ENCODE measurements at places on chromosomes 16 and 17.

DNA sequence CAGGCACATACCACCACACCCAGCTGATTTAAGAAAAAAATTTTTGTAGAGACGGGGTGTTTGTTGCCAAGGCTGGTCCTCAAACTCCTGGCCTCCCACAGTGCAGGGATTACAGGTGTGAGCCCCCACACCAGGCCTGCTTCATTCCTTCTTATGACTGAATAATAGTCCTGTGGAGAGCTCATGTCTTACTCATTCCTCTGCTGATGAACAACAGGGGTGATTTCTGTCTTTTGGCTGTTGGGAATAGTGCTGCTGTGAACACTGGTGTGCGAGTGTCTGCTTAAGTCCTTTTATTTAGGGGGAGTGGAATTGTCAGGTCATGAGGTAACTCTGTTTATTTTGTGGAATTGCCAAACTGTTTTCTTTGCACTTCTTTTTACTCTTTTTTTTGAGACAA, 2.7 kb upstream of the CTRB1 start:
- DNase-seq: no peak

- no peak for DNase-seq
Observed at GRCh38 chr16:58266336-58266735, 28.5 kb downstream of the PRSS54 start.

DNA sequence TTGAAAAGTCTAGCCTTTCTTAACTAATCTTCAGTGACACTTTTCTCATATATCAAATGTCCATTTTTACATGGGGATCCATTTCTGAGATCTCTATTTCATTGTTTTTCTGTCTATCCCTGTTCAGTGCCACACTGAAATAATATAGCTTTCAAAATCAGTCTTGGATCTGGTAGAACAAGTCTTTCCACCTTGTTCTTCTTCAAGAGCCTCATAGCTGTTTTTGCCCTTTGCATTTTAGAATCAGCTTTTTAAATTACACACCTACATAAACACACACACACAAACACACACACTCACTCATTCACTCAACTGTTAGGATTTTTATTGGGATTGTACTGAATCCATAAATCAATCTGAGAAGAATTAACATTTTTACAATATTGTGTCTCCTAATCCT, 19.2 kb downstream of the GSDMB start:
- DNase-seq: no peak

GRCh38 chr16:30937692-30938091, 11.2 kb upstream of the ORAI3 start:
- no peak for DNase-seq

GRCh38 chr17:54694287-54694887, 206.3 kb upstream of the TOM1L1 start:
- DNase-seq: no peak

DNA sequence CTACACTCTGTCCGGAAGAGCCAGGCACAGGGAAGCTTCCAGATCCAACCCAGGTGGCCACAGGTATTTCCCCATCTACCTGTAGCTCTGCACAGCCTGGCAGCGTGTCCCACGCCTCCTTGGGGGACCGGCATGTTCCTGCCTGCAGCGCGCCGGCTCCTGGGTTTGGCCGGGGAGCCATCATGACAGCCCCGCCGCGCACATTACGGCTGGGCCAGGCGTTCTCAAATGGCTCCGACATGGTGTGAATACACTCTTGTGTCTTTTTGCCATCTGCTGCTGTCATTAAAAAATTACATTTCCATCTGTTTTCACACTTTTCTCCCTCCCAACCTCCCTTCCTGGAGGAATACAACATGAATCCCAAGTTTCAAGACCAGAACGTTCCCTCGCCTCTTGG, 8.0 kb upstream of the GINS2 start:
- DNase-seq: no peak

DNA sequence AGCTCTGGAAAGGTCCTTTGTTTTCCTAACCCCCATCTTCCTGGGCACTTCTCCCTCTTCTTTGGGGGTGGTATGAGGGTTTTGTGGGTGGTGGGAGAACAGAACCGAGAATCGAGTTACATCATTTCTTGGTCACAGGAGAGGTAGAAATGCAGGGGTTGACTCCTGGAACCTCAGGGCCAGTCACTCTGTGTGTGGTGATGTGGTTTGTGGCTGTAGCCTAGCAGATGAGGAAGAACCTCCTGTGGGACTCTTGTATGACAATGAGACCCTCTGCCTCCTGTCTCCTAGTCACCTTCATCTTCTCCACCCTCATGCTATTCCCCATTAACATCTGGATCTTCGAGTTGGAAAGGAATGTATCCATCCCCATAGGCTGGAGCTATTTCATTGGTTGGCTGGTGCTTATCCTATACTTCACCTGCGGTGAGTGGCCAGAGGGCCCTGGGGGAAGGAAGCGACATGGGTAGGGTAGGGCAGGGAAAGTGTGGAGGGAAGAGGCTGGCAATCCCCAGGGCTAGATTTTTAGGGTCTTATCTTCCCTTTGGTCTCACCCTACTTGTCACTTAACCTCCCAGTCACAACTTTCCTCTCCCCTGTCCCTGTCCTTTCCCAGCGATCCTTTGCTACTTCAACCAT, 5.5 kb downstream of the ODF4 start:
- no peak for DNase-seq

DNA sequence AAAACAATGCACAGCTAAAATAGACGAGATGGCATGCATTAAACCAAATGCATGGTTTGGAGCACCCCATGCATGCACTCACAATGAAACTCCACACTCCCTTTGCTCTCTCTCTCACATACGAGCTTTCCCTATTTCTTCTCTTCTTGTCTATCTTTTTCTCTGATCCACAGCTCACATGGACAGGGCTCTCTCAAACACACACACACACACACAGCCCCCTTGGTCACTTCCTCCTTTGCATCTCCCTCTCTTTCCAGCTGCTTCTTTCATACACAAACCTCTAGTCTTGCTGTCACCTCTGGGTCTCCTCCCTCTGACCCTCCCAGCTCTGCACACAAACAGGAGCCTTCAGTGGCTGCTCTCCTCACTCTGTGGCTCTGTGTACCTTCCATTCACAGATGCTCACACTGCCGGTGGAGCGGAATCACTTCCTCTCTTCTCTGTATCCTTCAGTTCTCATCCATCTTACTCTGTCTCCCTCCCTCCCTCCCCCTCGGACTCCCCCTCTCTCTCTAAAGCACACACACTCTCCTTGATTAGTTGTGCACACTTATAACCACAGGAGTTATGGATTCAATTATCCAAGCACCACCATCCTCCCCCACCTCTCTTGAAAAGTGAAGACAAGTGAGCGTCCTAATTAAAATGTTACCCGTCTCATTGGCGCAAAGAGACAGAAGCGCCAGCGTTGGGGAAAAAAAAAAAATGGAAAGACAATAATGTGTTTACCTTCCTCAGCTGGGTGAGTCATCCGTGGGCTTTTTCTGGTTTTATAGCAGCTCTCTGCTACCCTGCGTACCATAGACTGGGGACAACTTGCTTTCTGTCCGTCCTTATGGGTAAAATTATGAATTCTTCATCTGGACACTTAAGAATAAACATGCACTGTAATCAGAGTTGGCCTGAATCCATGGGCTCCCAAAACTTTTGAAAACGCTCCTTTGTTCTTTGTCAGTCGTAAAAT, 90.8 kb downstream of the SHISA6 start:
- no peak for DNase-seq

- DNase-seq: no peak
Observed at GRCh38 chr17:7486181-7486580, 2.0 kb downstream of the POLR2A start.

DNA sequence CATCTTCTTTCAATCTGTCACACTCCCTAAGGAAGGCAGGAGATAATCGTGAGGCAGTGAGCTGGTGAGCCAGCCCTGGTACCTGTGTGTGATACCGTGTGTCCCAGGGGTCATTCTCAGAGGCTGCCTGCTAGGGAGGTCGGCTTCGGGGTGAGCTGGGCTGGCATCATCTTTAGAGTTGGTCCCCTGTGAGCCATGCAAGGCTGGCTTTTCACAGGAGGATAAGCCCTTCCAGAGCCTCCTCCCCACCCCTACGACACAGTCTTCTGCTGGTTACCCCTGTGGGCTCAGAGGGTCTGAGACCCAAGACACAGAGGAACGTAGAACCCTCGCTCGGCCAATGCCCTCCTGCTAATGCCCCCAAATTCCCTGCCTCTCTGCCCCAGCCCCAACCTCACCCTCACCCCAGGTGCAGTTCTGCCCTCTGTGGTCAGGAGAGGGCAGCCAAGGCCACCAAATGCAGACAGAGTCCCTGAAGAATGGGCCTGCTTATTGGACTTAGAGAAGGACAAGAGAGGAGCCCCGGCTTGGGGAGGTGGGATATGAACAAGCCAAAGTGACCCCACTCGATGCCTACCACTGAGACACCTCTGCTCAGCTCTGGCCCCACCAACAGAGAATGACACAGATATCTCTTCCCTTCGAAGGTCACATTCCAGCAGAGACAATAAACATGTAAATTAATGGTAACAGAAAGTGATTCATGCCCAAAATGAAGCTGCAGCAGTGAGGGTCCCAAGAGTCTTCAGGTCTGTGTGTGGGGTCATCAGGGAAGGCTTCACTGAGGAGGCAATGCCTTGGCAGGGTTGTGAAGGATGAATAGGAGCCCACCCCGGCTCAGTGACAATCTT, 80.8 kb upstream of the CCL1 start:
- no peak for DNase-seq

DNA sequence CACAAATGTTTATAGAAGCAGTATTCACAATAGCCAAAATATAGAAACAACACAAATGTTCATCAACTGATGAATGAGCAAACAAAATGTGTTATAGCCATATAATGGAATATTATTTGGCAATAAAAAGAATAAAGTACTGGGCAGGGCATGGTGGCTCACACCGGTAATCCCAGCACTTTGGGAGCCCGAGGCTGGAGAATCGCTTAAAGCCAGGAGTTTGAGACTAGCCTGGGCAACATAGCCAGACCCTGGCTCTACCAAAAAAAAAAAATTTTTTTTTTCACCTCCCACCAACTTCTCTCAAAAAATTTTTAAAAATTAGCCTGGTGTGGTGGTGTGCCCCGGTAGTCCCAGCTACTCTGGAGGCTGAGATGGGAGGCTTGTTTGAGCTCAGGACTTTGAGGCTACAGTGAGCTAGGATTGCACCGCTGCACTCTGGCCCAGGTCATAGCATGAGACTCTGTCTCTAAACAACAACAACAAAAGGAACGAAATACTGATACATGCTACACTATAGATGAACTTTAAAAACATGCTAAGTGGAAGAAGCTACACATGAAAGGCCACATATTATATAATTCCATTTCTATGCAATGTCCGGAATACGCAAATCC, 10.7 kb upstream of the PECAM1 start:
- no peak for DNase-seq

DNA sequence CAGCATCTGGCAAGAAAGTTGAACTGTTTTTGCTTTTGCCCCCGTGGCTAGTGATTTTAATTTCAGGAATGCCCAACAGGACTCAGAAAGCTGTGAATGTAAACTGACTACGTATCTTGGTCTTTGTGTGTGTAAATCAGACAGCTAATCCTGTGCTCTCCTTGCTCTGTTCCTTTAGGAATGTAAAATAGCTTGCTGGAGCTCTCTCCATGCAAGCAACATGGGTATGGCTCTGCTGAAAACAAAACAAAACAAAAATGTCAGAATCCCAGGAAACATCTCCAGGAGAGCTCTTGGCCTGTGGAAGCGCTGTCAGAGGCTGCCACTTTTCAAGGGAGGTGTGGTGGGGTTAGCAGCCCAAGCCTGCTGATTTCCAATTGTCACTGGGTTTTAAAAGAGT, 161.8 kb upstream of the NOG start:
- DNase-seq: no peak

DNA sequence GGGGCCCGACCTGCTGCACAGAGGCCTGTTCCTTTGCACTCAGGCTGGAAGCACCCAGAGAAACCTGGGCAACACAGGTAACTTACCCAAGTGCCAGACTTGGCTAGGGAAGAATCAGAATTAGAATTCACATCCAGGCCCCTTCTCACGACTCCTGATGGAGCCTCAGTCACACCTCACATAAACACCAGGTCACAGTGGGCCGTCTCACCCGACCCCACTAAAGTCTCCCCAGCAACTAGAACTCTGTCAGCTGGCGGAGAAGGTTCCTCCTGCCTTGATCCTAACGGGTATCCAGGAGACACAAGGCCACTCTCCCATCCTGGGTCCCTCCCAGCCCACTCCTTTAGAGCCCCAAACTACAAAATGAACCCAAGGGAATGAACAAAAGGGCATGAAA, 6.4 kb downstream of the TK2 start:
- no peak for DNase-seq

GRCh38 chr17:32208436-32208835, 57.2 kb upstream of the RHBDL3 start:
- no peak for DNase-seq

GRCh38 chr16:88276591-88276990, 106.2 kb upstream of the ZNF469 start:
- DNase-seq: no peak

DNA sequence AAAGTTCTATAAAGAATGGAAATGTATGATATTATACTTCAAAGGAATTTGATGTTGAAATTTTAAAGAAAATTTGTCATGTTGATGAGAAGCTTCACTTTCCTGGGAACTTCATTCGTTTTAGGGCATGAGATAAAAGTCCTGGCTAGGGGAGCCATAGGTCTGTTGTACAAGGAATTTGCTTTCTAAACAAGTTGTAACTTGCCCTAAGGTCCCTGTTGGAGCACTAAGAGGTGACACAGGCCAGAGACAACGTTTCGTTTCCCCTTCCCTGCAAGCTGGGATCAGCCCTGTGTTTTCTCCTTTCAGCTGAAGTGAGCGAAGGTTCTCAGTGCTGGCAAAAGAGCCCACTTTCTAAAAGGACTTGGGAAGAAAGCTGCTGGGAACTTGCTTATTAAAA, 16.6 kb downstream of the PLD6 start:
- DNase-seq: no peak

GRCh38 chr17:8275421-8276290, 12.8 kb upstream of the RANGRF start:
- no peak for DNase-seq

- no peak for DNase-seq
Observed at GRCh38 chr16:75023009-75023408, 24.2 kb downstream of the ZNRF1 start.

DNA sequence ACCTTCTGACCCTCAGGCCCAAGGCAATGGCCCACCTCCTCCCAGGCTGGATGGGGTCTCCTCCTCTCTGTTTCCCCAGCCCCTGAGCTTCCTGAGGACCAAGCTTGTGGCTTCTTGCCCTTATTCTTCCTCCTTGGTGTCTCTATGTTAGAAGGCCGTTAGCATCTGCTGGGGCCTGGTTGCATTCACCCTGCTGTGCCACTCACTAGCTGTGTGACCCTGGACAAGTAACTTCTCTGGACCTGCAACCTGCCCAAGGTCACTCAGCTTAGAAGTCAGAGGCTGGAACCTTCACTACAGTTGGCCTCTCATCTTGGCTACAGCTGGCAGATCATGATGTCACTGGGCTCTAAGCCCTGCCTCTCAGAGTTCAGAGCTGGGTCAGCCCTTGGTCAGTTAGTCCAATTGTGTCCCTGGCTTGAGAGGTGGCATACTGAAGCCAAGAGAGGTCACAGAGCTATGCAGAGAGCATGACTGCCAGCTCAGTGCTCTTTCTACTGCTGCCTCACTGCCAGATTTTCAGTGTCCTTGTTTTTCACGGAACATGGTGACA, 3.0 kb downstream of the MT2A start:
- no peak for DNase-seq
